ENCODE measurements at places on chromosomes 5 and 9.

DNA sequence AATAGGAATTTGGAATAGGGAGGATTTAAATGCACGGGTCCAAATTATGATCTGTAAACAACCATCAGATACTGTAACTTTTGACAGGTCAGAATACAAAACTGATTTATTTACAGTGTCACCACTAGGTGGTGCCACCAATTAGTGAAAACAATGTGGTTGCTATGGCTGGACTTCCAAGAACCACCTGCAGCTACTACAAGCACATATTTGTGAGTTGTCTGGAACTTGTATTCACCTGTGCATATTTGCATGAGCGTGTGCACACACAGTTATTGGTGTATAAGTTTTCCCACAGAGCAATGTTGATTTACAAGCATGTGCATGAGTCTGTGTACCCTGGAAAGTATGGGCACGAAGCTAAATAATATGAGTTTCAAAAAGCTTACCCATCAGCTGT lies 3.0 kb upstream of the HRCT1 start:
- no peak for DNase-seq

- no peak for DNase-seq
Observed at GRCh38 chr5:92864591-92864990, 716.4 kb downstream of the NR2F1-AS1 start.

GRCh38 chr9:77680581-77680980 lies 32.5 kb upstream of the GNA14 start:
- DNase-seq, result no peak

DNA sequence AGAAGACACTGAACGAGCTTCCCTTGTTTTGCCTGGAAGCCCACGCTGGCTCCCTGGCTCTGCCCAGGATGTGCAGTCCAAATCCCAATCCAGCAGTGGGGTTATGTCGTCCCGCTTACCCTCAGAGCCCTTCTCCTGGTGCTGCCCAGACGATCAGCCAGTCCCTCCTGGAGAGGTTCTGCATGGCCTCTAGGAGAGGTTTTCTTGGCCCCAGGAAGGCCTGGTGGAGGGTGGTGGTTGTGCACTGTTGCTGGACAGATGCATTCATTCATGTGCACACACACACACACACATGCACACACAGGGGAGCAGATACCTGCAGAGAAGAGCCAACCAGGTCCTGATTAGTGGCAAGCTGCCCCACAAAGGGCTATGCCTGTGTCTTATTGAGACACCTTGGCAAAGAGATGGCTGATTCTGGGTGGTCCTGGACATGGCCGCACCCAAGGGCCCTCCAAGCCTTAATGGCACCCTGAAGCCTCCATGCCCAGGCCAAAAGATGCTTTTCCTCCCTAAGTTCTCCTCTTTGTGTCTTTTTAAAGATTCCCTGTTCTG lies 10.5 kb upstream of the OLFM1 start:
- DNase-seq, result no peak

GRCh38 chr5:3429962-3430361 lies 165.7 kb upstream of the IRX1 start:
- no peak for DNase-seq

- no peak for DNase-seq
Observed at GRCh38 chr9:123651273-123651672, 278.7 kb downstream of the DENND1A start.

DNA sequence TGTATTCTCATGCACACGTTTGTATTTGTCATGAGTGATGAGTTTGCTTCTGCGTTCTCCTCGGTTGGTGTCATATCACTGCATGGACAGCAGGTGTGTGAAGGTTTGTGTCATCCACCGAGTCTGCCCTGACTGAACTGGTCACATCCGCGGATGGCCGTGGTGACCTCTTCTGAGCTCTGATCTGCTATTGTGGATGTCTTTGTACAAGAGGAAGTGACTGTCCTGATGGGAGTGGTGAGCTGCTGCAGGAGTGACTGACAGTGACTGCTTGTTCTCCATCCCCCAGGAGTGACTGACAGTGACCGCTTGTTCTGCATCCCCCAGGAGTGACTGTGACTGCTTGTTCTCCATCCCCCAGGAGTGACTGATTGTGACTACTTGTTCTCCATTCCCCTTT lies 69.9 kb downstream of the EHMT1 start:
- DNase-seq, result no peak

- DNase-seq, result no peak
Observed at GRCh38 chr5:35561396-35561795, 56.3 kb upstream of the SPEF2 start.

DNA sequence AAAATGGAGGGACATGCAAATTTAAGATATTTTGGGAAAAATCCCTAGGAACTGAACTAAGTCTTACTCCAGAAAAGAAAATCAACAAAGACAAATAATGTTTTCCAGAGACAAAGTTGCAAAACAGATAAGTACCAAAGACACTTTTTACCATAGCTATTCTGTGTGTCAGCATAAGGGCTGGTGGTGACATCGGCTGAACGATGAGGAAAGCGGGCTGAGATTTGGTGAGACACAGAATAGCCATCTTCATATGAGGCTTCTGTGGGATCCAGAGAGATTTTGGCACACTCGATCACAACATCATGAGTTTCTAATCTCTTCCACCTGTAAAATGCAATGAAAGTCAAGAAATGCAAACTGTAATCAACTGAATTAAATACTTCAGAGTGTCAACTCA lies 32.3 kb downstream of the TSC1 start:
- DNase-seq, result no peak

DNA sequence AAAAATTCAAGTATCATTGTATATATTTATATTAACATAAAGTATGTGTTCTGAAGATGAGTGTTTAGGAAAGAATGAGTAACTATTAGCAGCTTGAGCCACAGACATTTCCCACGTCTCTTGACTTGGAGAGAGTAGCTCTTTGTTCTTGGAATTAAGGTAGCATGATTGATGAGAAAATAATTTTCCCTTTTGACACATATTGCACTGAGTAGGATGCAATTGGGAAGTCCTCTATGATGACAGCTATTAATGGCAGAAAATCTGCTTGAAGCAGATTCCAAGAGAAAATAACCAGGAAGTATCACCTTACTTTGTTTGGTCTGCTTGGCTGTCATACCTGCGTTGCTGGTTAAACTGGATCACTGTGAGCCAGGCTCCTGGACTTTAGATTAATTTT lies 204.8 kb downstream of the TLE4 start:
- no peak for DNase-seq

DNA sequence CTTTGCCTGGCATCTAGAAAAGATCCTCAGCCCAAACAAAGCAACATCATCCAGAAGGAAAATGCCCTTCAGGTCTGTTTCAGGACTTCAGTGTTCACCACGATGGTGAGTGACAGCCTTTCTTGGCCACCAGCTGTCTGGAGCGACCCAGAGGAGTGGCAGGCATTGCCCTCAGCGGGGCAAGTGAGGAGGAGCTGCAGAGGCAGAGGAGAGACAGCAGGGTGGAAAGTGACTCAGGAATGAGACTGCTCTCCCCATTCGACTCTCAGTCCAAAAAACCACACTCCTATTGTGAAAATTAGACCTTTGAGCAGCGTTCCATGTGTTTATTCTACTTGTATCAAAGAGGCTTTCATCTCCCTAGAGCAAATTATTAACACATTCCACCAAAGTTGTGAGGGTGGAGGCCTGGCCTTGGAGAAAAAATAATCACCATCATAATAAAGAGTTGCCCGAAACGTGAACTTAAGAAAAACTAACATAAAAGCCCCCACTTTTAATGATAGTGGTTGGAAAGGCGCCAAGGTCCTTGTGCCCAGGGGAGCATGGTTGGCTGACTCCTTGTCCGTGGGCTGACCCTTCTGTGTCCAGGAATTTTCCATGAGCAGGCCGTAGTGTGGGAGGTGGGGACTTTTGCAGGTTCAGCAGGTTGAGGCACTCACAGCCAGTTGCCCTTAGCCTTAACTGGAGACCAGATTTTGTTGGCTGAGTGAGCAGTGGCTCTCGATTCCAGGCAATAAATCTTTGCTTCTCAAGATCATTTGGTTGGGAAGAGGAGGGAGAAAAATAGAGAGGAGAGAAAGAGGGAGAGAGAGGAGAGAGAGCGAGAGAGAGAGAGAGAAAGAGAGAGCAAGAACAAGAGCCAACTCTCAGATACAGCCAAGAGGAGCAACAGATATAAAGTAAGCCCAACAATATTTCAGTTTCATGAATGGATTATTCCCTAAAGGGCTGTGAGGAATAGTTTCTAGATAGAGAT lies 125.9 kb upstream of the ANKRD55 start:
- no peak for DNase-seq

DNA sequence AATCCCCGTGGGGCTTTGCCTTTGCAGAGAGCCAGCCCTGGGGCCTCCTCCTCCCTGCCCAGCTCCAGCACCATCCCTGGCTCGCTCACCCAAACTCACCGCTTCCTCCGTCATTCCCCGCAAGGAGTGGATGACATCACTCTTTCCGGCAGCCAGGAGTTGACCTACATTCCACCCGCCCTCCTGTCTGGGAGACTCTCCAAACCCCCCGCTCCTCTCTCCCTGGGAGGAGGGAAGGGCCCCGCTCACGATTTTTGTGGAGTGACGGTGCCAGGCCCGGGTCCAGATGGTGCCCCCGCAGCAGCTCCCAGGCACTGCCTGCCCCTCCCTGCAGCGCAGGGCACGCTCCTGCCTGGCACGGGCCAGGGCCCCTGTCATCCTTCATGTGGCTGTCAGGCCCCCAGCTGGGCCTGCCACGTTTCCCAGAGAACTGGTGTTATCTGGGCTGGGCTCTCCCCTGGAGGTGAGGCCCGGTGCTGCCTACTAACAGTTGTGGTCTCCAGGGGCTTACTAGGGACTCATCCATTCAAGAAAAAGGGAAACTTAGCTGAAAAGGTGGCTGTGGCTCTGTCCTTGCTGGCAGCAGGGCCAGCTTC lies 52.3 kb downstream of the NTNG2 start:
- no peak for DNase-seq

- DNase-seq, result no peak
Observed at GRCh38 chr5:17405976-17406375, 92.1 kb upstream of the TAF11L2 start.

DNA sequence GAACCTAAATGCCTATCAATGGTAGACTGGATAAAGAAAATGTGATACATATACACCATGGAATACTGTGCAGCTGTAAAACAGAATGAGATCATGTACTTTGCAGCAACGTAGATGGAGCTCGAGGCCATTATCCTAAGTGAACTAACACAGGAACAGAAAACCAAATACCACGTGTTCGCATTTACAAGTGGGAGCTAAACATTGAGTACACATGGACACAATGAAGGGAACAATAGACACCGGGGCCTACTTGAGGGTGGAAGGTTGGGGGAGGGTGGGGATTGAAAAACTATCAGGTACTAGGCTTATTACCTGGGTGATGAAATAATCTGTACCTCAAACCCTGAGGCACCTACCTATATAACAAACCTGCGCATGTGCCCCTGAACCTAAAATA lies 22.4 kb upstream of the DEPDC1B start:
- DNase-seq, result no peak

GRCh38 chr5:120088836-120089235 lies 375.3 kb upstream of the PRR16 start:
- DNase-seq, result no peak

DNA sequence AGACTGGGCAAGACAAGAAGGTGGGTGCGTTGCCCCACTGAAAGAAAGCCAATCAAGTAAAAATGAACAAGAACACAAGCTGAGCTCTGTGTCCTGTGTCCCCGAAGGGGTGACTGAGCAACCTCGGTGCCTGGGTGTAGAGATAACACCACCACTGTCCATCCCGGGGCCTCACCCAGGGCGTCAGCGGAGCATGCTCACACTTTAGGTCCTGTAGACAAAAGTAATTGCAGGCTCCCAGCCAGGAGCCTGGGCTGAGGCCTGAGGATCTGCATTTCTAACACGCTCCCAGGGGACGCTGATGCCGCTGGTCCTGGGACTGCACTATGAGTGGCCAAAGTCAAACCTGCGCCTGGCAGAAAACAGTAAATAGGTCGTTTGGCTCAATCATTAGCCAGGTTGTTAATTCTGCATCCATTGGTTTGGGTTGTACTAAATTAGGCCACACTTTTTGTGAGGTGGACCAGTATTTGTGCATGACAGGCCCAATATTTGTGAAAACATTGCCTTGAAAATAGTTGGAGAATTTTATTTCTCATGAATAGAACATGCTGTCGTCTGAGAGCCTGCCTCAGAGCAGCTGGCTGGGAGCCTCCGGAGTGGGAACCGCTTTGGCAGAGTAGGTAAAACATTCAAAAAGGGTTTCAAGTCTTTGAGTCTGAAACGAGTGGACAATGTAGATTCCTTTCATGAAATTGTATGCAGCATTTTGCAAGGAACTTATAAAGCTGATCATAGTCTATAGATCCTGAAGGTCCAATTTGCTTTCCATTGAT lies 38.3 kb downstream of the ANKRD33B start:
- no peak for DNase-seq

- DNase-seq, result no peak
Observed at GRCh38 chr5:96997265-96997859, 61.5 kb downstream of the LNPEP start.

DNA sequence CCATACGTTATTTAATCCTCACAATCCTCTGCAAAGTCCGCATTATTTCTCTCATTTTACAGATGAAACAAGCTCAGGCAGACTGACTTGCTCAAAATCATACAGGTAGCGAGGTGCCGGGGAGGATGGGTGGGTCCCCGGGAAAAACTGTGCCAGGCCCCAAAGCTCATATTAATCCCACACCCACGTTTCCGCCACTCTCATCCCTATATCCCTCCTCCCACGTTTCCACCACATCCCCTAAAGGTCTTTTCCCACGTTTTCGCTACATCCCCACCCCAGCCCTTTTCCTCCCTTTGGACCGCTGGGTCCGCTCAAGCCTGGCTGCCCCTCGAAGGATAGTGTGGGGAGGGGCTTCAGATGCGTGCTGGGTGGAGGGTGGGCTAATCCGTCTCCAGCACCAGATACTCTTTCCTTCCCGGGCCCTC lies 434 bp upstream of the FSD1L start:
- no peak for DNase-seq

DNA sequence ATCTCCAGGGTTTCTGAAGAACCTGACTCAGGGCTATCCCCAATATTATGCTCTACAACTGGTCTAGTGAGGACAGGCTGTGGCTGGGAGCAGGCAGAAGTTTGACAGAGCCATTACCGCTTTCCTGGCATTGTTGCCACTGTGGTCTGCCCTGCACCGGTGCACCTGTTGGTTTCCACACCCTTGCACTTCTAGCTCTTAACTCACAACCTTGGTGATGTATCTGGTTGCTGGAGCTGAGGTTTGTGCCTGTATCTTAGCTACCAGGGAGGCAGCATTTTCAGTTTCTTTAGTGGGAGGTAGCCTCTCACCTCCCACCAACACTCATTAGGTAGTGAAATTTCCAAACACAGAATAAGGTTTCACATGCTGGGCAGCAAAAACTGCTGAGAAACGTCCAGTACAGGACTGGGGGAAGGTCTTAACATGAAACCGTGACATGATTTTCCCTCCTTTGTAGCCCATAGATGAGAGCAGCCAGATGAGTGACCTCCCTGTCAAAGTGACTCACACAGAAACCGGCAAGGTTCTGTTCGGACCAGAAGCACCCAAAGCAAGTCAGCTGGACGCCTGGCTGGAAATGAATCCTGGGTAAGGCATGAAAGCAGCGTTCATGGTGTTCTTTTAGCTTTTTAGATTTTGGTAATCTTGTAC lies 57.7 kb downstream of the SMARCA2 start:
- no peak for DNase-seq

DNA sequence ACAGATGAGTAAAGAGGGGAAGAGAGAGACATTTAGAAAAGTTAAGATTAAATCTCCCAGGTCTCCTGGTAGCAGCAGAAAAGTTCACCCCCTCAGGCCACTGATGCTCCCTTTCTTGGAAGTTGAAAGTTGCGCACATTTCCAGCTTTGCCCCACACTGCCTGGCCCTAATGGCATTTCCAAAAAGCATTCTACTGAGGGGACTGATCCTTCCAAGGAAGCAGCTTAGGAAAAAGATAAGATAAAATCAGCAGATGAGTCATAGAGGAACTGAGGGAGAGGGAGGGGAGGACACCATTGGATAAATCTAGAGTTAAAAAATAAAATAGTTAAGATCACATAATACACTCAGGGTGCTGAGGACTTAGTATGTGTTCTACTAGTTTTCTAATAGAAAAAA lies 67.6 kb upstream of the SLC12A2 start:
- no peak for DNase-seq
